ENCODE measurements at places on chromosomes 7 and 10.

DNA sequence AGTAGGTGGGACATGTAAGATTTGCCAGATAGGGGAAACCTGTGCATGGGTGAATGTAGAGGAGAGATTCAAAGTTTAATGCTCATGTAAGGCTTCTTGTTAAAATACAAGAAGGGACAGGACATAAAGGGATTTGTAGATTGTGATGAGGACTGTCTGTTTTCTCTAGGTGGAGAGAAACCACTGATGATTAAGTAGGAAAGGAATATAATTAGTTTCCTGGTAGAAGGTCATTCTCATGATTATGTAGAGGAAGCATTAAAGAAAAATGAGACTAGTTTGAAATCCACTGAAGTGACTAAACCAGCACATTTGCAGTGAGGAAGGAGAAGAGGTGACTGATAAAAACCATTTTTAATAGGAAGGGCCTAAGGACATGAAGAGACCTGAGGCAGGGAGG is 19.6 kb upstream of the MACC1 start:
- no peak for DNase-seq

DNA sequence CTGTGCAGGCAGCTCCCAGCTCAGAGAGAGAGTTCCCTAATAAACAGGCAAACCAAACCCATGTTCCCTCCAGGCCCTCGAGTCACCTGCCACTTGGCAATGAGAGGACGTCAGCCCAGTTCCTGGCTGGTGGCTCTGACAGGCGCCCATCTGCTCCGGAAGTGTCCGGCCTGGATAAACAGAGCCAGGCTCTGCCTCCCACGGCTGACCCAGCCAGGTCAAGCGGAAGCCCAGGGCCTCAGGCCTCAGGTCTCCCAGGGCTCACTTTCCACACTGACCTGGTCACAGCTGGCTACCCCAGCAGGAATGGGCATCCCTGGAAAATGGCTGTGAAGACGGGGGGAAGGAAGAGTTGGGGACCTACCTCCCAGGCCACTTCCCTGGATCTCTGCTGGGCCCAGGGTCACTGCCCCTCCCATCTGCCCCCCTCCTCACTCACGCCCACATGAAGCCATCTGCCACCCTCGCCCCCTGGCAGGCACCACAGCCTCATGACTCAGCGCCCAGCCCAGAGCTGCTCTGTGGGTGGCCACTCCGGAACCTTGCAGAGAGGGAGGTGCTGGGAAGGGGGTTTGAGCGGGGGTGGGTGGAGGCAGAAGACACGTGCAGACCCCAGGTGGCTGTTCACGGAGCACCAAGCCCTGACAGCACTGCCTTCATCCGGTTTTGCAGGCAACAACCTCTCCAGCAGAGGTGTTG is 37.4 kb upstream of the DUSP5 start:
- DNase-seq, result peak; percentile 33

- no peak for DNase-seq
Observed at GRCh38 chr7:1052031-1052818, 7.9 kb downstream of the GPR146 start.

GRCh38 chr7:10192074-10192473 is 781.6 kb upstream of the PHF14 start:
- DNase-seq, result no peak

- no peak for DNase-seq
Observed at GRCh38 chr10:83701799-83702198, 437.5 kb upstream of the GHITM start.

DNA sequence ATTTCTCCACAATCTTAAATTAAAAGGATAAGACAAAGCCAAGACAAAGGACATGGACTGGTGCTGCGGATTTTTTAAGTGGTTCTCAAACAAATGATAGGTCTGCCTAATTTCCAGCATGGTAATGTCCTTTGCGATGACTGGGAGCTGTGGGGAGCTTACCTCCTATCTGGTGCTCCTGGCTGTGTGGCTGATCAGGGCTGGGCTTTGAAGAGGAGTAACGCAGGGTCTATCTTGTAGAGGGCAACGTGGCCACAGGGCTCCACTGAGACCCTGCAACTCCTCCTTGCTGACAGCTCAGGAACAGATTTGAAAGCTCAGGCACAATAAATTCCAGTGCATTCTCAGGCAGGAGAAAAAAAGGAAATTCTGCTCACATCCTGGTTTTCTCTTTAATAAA is 103.1 kb upstream of the SFMBT2 start:
- DNase-seq, result no peak

DNA sequence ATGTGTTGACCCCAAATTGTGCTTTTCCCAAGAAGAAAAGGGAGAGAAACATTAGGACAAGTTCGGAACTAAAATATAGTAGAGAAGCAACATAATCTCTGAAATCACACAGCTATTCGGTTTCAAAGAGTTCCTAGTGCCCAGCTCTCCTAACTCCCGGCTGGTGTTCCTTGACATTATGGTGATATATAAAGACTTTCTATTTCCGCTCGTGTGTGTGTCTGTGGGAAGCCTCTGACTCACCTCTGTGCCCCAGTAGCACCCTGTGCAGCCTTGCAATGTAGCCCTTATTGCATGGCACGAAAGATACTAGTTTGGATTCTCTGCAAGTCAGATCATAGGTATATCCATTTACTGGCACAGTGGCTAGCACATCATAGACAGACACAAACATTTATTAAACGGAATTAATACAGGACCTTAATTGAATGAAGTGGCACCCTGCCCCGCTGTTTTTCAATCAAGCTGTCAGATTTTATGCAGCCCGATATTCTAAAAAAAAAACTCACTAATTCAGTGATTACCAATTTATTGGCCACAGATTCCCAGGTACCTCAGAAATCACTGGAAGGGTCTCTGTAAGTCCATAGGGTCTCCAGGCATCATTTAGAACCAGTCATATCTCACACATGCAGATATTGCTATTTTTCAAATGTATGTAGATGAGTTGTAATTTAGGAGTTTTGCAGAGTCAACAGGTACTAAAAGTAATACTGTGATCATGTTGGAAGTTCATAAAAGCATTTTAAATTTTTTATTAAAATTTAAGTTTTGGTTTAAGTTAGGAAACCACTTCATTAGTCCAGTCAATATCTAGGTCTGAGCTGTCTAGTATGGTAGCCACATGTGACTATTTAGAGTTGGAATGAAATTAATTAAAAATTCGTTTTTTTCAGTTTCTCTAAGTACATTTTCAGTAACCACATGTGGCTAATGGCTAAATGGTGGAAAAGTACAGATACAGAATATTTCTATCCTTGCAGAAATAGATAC is 43.3 kb downstream of the SFTPD start:
- DNase-seq, result peak; percentile 17

DNA sequence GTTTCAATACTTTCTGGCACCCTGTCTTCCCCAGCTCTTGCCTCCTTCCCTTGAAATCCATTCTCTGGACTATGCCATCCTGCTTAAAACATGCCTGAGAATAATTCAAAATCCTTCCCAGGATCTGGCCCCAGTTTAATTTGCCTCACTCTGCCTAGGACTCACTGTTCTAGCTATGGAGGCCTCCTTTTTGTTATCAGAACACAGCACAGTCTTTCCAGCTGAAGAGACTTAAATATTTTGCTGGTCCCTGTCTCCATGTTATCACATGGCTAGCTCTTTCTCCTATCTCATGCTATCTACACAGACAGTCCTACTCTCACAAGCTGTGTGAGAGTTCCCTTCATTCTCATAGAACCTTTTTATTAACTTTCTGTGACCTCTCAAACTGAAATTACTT is 194.8 kb downstream of the RNLS start:
- DNase-seq, result no peak

DNA sequence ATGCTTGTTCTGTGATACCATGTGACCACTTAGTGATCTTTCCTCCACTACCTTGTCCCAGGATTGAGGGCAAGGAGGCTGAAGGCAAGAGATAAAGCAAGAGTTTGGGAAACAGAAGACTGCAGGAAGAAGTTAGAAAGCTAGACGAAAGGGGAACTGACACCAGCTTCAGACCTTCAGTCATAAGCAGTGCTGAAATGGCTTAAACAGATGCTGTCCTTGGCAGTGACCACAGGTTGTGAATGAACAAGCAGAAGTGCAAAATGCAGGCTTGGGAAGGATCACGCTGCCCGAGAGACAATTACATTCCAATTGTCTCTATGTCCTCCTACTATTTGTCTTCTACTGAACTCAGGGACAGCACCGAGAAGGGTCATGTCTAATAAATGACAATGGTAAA is 704.9 kb upstream of the AUTS2 start:
- no peak for DNase-seq

- peak; percentile 94 for DNase-seq
Observed at GRCh38 chr10:89502549-89502948, 32.8 kb downstream of the SLC16A12 start.

DNA sequence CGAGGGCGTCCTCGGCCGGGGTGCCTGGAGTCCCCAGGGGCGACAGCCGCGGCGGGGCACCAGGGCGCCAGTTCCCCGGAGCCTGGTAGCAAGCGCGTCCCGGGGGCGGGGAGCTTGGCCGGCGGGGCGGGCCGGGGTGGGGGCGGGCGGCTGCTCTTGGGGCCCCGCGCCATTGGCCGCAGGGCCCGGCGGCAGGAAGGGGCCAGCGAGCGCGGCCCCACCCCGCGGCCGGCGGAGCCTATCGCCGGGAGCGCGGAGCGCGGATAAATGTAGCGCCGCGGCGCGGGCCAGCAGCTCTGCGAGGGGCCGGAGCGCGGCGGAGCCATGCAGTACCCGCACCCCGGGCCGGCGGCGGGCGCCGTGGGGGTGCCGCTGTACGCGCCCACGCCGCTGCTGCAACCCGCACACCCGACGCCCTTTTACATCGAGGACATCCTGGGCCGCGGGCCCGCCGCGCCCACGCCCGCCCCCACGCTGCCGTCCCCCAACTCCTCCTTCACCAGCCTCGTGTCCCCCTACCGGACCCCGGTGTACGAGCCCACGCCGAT is at the start of gene HHEX:
HHEX (plus strand) TSS at position 293 of the 548 bp plus-strand sequence; CDS start at position 325, 32 bp downstream.
- DNase-seq, result peak; percentile 79

GRCh38 chr10:130747356-130747755 is 564.2 kb downstream of the TCERG1L start:
- no peak for DNase-seq

DNA sequence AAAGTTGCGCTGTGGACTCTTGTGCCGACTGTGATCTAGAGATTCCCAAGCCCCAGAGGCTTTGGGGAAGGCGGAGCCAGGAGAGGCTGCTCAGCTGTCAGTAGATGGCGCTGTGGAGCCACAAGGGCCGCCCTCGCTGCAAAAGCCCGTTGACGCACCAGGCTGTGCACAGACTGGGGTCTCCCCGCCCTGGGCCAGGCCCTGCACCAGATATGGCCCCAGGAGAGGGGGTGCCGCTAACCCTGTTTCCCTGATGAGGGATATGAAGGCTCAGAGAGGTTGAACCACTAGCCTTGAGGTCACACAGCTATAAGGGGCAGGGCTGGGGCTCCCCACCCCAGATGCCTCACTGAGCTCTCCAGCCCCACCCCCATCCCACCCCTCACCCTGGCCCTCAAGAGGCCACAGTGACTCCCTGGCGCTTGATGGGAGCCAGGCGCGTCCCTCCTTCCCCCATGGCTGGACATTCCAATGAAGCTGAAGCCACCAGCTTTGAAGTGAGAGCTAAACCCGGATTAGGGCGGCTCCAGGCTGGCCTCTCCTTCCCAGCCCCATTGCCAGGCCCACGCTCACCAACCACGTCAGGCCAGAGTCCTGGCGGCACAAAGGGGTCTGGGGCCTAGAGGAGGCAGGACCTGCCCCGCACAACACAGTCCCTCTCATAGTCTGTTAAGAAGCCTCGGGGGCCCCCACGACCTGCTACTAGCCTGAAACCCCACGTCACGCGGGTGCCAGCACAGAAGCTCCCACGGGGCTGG is 26.4 kb downstream of the MYL10 start:
- peak; percentile 75 for DNase-seq

- DNase-seq, result no peak
Observed at GRCh38 chr10:133253361-133253955, 15.8 kb downstream of the VENTX start.

GRCh38 chr7:18445916-18446520 is 49.5 kb upstream of the HDAC9 start:
- no peak for DNase-seq

- peak; percentile 57 for DNase-seq
Observed at GRCh38 chr7:81583882-81584533, 185.8 kb downstream of the HGF start.

DNA sequence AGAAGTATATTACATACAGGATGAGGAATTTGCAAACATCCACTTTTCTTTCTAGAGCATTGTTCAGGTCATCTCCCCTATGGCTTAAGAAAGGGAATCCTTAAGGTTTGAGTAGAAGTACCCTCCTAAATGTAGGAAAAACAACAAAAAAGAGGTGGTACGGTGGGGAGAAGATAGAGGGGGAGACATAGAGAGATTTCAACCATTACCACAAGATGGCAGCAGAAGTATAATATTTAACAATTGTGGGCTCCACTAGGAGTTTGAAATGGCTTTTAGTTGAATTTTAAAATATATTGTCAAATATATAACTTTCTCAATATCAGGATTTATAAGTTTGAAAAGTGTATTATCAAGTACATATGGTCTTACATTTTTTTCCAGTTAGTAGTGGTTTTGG is 72.7 kb upstream of the PRKG1 start:
- DNase-seq, result peak; percentile 59

DNA sequence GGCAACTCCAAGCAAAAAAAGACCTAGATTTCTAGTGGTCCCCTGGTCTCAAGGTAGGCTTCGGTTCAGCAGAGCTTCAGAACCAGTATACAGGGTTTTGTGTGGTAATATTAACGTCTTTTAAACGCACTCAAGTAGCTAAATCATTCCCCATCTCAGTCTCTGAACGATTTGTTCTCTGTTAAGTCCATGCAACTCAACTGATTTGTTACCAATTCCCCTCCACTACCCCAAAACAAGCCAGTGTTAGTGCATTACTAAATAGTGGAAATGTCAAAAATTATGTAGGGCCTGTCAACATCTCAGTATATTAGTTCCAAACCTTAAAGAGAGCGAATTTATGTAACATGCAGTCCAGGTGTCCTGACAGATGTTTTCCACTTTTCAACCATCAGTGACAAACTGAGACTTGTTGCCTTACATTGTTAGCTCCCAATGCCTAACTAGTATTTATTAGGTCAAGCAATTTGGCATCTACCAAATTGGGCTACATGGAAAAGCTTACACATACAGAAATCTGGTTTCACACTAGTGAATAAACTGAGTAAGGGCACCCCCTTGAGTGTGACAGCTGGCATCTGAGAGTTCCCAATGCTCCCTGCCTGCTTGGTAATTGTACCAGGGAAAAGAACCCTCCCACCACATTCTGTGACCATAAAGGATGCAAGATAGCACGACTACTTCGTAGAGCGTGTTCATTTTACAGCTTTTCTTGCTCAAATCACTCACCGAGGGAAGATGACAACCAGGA is 12.2 kb downstream of the HNRNPA2B1 start:
- no peak for DNase-seq

DNA sequence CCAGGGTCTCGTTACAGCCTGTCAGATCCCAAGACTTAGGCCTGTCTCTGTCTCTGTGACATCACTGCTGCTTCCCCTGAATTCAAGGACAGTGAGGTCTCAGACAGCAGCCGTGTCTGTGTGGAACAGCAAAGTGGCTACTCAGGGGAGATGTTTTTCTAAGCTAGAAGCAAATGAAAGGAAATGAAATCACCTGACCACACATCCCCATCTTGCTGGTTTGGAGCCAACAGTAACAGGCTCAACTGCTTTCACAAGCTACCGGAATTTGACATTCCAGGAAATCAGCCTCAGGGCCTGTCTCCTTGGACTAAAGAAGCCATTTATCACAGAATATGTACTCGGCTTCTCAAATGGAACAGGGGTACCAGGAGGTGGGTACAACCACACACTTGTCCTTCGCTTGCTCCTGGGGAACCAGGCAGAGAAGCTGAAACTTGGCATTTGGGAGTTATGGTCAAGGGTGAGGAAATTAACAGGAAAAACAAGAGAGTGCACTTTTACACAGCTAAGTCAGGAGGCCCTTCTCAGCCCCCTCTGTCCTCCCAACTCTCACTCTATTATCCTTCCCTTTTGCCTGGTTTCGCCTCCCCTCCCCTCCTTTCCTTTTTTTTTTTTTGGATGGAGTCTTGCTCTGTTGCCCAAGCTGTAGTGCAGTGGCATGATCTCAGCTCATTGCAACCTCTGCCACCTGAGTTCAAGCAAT is 73.2 kb downstream of the SPDYE5 start:
- DNase-seq, result peak; percentile 96
